ENCODE measurements at places on chromosomes 4 and X. TPM values are rescaled to one million over a fixed set of nuclear protein-coding genes. Genes with fewer than 3 reads are reported as not detected.

DNA sequence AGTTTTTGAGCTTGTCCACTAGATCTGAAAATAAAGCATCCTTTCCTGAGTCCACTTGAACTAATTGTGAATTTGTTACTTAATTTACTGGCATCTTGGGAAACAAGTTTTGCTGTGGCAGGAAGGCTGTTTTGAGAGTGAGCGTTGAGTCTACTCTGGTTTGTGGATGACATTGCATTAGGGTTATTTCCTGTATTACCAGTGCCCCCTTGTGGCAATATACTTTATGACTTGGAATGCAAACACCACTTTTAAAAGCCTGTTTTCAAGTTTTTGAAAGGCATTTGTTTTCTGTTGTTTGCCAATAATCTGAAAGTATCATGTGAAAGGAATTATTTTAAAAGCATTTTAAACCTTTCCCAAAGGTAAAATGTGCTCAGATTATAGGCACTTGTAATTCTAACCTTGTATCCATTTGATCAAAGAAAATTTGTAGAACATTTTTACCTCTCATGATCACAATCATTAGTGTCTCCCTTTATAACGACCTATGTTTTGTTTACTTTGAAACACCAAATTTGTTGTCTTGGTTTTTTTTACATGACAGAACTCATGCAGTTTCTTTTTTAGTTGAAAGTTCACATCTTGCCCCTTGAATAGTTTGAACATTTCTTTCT lies 18.0 kb upstream of the CYP2U1 start:
- H3K27me3 ChIP-seq, result no peaks in the 10 kb centered on the region
- H3K27ac ChIP-seq, result no peak overlapping the region
- no peak overlapping the region for H3K4me3 ChIP-seq
- H3K4me1 ChIP-seq, result no peaks in the 10 kb centered on the region

The CXorf65 gene
- total RNA-seq, result 26.4 TPM

DNA sequence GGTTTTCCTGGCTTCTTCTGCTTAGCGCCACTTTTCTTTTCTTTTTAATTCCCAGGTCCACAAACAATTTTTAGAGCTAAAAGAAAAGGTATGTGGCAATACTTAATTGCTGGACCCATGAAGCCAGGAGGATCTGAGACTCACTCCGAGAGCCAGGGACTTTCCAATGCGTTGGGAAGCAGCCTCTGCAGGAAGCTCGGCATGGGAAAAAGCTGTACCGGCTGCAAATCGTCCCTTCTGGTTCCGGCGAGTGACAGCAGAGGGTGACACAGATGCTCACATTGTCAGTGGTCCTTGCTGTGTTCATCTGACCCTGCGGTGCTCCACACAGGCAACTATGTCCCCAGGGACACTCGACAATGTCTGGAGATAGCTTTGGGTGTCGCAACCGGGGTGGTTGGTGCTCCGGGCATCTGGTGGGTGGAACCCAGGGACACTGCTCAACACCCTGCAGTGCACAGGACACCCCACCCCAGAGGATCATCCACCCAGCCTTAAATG lies 164.0 kb downstream of the PRKX start:
- no peak for DNase-seq
- peaks cover 5% of the 10 kb centered on the region for H3K27me3 ChIP-seq
- no peaks in the 10 kb centered on the region for H3K4me1 ChIP-seq
- no peak overlapping the region for H3K4me3 ChIP-seq
- no peak overlapping the region for H3K27ac ChIP-seq
- H3K36me3 ChIP-seq, result no peaks in the 10 kb centered on the region

- peaks cover 2% of the 10 kb centered on the region for H3K27me3 ChIP-seq
- no peak overlapping the region for H3K4me3 ChIP-seq
- DNase-seq, result no peak
- no peak overlapping the region for H3K27ac ChIP-seq
- H3K4me1 ChIP-seq, result no peaks in the 10 kb centered on the region
- no peaks in the 10 kb centered on the region for H3K36me3 ChIP-seq
These were observed 171.4 kb upstream of the ANXA3 start for GRCh38 chr4:78379991-78380729.

DNA sequence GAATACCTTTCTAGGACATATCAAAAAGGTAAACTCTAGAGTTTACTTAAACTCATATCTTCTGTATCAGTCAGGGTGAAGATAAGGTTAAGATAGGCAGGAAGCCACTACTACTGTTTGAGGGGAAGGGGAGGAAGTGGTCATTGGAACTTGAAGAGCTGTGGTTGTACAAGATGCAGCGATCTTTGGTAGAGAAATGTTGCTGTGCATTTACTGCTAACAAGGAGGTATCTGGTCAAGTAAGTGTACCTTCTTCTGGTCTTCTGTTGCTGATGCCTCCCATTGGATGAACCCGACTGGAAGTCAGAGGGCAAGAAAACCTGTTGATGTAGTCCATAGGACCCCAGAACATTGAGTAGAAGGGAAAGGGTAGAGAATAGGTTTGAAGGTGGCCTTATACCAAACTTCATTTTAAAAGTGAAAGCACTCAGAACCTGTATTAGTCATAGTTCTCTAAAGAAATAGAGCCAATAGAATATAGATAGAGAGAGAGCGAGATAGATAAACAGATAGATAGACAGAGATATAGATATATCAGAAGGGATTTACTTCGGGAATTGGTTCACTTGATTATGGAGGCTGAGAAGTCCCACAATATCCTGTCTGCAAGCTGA lies 47.9 kb upstream of the TSPAN5 start:
- H3K27ac ChIP-seq, result peak overlapping the region; percentile 87
- peak overlapping the region; percentile 68 for H3K4me3 ChIP-seq
- H3K36me3 ChIP-seq, result peaks cover 25% of the 10 kb centered on the region
- peaks cover 24% of the 10 kb centered on the region for H3K4me1 ChIP-seq

The SLITRK2 gene
- total RNA-seq, result not detected

The NPNT gene
- not detected for total RNA-seq

- DNase-seq, result no peak
- no peaks in the 10 kb centered on the region for H3K36me3 ChIP-seq
- no peaks in the 10 kb centered on the region for H3K27me3 ChIP-seq
- peaks cover 6% of the 10 kb centered on the region for H3K4me1 ChIP-seq
These were observed 35.9 kb upstream of the CXCL8 start for GRCh38 chr4:73704314-73705055.

DNA sequence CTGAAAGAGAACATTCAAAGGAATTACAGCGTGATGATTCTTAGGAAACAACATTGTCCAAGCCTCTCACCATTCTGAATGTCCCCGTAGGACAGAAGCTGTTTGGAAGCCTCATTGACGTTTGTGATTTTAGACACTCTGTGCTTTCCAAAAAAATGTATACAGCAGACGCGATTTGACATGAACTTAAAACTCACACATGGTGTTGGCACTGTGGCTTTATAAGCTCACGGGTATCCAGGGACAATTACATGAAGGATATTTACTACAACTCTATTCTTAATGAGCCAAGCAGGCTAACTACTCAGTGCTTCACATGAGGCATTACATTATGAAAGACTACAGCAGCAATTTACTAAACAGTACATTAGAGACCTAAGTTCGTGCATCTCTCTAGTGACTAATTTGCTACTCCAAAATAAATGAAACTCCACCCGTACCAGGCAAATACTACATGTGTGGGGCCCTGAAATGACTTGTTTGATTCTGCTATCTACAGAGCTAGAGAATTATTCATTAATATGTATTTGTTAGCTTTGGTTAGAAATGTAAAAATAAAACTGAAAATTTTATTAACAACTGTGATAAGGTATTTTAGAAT lies 620.7 kb downstream of the SPRY1 start:
- H3K27me3 ChIP-seq, result no peaks in the 10 kb centered on the region
- no peaks in the 10 kb centered on the region for H3K36me3 ChIP-seq
- no peak overlapping the region for H3K27ac ChIP-seq

DNA sequence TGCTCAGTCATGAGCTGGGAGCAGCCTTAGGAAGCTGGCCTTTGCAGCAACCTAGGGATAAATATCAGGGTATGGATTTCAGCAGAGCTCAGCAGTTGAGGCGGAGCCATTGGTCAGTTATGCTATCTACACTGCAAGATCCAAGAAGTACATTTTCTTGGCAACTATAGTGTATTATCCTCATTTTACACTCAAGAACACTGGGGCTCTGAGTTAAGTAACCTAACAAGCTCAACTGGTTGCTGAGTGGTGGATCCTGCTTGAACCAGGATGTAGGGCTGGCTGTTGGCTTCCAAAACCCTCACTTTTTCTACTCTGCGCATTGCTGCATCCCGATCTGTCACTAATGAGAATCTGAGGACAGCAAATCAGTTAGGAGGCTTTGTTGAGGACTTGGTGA lies 1.5 kb upstream of the SCARB2 start:
- H3K36me3 ChIP-seq, result no peaks in the 10 kb centered on the region
- no peak overlapping the region for H3K27ac ChIP-seq
- DNase-seq, result no peak

DNA sequence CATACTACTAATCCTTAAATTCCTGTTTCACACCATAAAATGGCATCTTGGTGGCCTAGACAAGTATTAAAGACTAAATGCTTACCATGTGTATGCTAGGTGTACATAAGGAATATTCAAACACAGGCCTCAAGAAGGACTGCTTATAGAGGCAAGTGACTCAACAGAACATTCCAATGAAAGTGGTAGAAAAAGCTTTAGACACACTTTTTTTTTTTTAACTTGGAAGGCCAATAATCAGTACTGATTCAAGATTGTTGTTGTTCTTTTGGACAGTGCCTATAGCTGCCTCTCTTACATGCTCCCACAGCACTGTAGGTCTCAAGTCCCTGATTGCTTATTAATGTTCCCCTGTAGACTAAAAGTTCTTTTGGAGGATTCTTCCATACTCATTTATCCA lies 77.6 kb downstream of the FBXL5 start:
- no peaks in the 10 kb centered on the region for H3K36me3 ChIP-seq
- H3K27ac ChIP-seq, result no peak overlapping the region
- no peaks in the 10 kb centered on the region for H3K4me1 ChIP-seq
- DNase-seq, result no peak
- H3K4me3 ChIP-seq, result no peak overlapping the region

The ODAPH gene
- total RNA-seq, result 1.9 TPM

DNA sequence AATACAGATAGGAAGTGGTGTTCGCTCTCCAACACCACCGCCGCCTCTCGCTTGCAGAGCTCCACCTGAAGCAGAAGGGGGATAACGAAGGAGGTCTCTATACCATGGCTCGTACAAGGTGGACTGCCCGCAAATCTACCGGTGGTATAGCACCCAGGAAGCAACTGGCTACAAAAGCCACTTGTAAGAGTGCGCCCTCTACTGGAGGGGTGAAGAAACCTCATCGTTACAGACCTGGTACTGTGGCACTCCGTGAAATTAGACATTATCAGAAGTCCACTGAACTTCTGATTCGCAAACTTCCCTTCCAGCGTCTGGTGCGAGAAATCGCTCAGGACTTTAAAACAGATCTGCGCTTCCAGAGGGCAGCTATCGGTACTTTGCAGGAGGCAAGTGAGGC lies 5.2 kb upstream of the BMP15 start:
- no peaks in the 10 kb centered on the region for H3K36me3 ChIP-seq
- H3K27ac ChIP-seq, result no peak overlapping the region
- no peak overlapping the region for H3K4me3 ChIP-seq

GRCh38 chr4:16952896-16953630 lies 54.6 kb upstream of the LDB2 start:
- H3K4me3 ChIP-seq, result no peak overlapping the region
- no peak for DNase-seq
- no peak overlapping the region for H3K27ac ChIP-seq
- no peaks in the 10 kb centered on the region for H3K4me1 ChIP-seq
- H3K27me3 ChIP-seq, result no peaks in the 10 kb centered on the region

The TMSB15A gene
- 0.45 TPM for total RNA-seq

The C1GALT1C1 gene
- 34.9 TPM for total RNA-seq

The UTP3 gene
- total RNA-seq, result 28.9 TPM

DNA sequence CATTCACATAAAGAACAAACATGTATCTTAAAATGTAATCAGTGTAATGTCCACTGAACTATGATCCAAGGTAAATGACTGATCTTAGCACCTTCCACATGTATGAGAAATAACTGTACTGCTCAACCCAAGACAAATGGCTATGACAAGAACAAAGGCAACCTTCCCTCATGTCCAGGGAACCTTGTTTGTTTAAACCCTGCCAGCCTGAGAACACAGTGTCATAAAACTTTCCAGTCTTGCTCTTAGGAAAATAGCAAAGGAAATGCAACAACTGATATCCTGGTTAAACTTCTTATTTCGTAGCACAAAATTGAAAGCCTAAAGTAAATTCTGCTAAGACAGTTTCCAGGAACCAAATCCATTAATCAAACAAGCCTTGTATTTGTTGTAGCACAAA lies 494.3 kb downstream of the IL15 start:
- H3K27ac ChIP-seq, result no peak overlapping the region
- no peaks in the 10 kb centered on the region for H3K27me3 ChIP-seq
- DNase-seq, result no peak
- peaks cover 5% of the 10 kb centered on the region for H3K36me3 ChIP-seq
- no peak overlapping the region for H3K4me3 ChIP-seq
- peaks cover 7% of the 10 kb centered on the region for H3K4me1 ChIP-seq

DNA sequence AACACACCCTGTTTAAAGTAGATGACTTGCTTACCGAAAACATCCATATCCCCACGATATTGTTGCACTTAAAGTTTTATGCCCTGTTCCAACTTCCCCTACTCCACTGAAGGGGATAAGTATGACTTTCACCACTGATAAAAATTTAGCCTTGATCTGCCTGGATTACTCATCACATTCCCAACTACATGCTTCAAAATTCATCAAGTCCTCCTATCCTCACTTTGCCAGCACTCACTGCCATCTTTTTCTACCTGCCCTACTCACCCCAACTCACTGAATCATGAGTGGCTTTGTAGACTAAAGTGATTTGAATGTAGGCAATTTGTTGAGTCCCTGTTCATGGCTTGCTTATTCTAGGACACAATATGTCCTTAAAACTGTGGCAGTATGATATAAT lies 12.2 kb upstream of the GPRIN3 start:
- H3K27ac ChIP-seq, result no peak overlapping the region
- DNase-seq, result no peak
- H3K27me3 ChIP-seq, result no peaks in the 10 kb centered on the region
- H3K36me3 ChIP-seq, result no peaks in the 10 kb centered on the region

- H3K4me1 ChIP-seq, result peaks cover 14% of the 10 kb centered on the region
- H3K27ac ChIP-seq, result no peak overlapping the region
- no peak overlapping the region for H3K4me3 ChIP-seq
- DNase-seq, result no peak
- no peaks in the 10 kb centered on the region for H3K27me3 ChIP-seq
These were observed 5.0 kb downstream of the ARMCX5 start for GRCh38 chrX:102604327-102604726.

The CSAG1 gene
- not detected for total RNA-seq

The ZC4H2 gene
- total RNA-seq, result 11.0 TPM

- H3K4me3 ChIP-seq, result peak overlapping the region; percentile 35
- H3K4me1 ChIP-seq, result peaks cover 25% of the 10 kb centered on the region
- peaks cover 78% of the 10 kb centered on the region for H3K27me3 ChIP-seq
- H3K27ac ChIP-seq, result peak overlapping the region; percentile 40
- peaks cover 9% of the 10 kb centered on the region for H3K36me3 ChIP-seq
- DNase-seq, result no peak
These were observed 3.1 kb upstream of the MSX1 start for GRCh38 chr4:4856071-4857000.

- DNase-seq, result no peak
- H3K4me1 ChIP-seq, result peaks cover 43% of the 10 kb centered on the region
- peak overlapping the region; percentile 63 for H3K27ac ChIP-seq
- H3K36me3 ChIP-seq, result peaks cover 40% of the 10 kb centered on the region
- no peak overlapping the region for H3K4me3 ChIP-seq
These were observed 5.5 kb downstream of the CAMK2D start for GRCh38 chr4:113756005-113756410.

The SCML2 gene
- total RNA-seq, result 2.5 TPM

GRCh38 chr4:147725673-147726072 lies 6.2 kb upstream of the ARHGAP10 start:
- H3K36me3 ChIP-seq, result no peaks in the 10 kb centered on the region
- H3K27me3 ChIP-seq, result peaks cover 15% of the 10 kb centered on the region
- DNase-seq, result no peak
- peaks cover 6% of the 10 kb centered on the region for H3K4me1 ChIP-seq
- no peak overlapping the region for H3K4me3 ChIP-seq

GRCh38 chr4:176781739-176782100 lies 11.0 kb downstream of the VEGFC start:
- no peak overlapping the region for H3K4me3 ChIP-seq
- H3K36me3 ChIP-seq, result no peaks in the 10 kb centered on the region
- H3K27me3 ChIP-seq, result no peaks in the 10 kb centered on the region
- H3K27ac ChIP-seq, result no peak overlapping the region
